ENCODE measurements at places on chromosomes 7 and 10.

- DNase-seq, result no peak
These were observed 222.3 kb downstream of the BBS9 start for GRCh38 chr7:33351709-33352108.

GRCh38 chr7:149707448-149707886 is 65.9 kb downstream of the ZNF467 start:
- no peak for DNase-seq

GRCh38 chr10:72550239-72550638 is 75.6 kb downstream of the MICU1 start:
- no peak for DNase-seq

DNA sequence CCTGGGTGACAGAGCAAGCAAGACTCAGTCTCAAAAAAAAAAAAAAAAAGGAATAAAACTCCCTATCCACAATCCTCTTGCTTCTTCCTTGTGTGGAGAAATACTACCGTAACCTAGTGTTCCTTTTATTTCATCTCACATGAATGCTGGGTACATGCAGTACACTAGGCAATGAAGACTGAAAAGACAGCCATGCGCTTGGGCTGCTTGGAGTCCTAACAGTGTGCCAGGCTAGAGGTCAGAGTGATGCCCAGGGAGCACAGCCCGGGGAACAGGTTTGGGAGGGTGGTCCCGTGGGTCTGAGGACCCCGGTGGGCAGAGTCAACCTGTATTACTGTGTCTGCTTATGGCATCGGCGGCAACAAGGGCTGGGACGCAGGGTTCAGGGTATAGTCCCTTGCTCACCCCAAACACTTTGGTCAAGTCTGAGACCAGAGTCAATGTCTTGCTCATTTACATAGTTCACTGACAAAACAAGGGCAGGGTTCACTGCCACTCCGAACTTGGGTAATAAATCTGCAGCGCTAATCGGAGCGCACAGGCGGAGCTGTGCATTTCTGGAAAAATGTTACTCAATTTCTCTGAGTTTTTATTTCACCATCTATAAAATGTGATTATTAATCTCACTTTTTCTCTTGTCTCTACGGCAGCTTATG is 118.0 kb downstream of the CLEC2L start:
- no peak for DNase-seq

DNA sequence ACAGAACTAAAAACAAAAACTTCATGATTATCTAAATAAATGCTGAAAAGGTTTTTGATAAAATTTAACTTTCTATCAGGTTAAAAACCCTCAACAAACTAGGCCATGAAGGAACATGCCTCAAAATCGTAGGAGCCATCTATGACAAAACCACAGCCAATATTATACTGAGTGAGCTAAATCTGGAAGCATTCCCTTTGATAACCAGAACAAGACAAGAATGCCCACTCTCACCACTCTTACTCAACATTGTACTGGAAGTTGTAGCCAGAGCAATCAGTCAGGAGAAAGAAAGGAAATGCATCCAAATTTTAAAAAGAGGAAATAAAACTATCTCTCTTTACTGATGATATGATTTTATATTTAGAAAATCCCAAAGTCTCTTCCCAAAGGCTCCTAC is 228.7 kb downstream of the CHRM2 start:
- no peak for DNase-seq

GRCh38 chr7:95906851-95907250 is 134.5 kb downstream of the DYNC1I1 start:
- DNase-seq, result no peak

DNA sequence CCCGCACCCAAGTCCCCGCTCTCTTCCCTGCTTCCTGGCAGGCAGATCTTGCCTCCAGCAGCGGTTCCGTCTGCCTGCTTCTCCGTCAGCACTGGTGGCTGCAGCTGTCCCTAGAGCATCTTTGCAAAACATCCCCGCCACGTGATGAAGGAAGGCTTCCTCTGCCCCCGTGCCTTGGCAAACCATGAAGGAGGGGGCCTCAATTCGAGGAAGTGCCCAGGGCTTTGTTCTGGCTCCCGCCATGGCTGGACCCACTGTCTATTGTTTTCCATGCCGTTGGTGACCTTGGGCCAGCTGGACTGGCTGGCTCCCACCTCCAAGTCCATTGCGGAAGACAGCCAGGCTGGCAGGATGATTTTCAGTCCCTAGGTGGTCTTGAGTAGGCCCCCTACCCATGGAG is 13.2 kb upstream of the AQP1 start:
- DNase-seq, result no peak

DNA sequence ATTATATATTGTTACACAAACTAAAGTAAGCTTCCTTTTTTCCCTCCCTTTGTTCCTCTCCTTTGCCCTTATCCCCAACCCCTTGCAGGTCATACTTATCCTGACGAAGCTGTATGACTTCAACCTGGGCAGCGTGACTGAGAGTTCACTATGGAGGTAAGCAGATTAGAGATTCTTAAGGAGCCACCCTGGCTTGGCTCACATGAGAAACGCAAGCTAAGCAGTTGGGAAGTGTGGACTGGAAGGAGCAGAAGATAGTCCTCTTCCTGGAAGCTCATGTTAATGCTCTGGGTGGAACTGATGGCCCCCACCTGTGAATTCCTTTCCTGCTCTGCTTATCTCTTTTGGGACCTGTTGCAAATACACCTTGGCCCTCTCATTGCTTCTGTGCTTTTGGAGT is 201.6 kb downstream of the SORCS3 start:
- DNase-seq, result no peak

DNA sequence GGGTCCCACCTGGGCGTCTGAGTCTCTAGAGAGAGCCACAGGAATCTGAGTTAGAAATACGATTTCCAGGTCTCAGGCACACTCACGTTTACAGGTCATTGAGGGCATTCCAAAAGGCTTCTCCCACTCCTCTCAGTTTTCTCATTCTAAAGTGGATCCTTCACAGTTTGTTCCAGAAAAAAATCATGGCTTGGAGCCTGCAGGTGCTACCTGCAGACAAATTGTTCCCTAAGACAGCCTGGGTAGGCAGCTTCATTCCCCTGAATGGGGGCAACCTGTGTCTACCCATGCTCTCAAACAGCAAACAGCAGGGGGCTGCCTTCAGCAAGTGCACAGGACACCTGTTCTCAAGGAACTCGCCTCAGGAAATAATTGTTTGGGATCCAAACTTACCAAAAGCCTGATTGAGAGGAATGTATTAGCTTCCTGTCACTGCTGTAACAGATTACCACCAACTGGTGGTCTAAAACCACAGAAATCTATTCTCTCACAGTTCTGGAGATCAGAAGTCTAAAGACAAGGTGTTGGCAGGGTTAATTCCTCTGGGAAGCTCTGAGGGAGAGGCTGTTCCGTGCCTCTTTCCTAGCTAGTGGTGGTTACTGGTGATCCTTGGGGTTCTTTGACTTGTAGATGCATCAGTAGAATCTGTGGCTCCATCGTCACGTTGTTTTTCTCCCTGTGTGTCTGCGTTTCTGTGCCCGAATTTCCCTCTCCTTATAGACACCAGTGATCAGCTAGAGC is 117.2 kb downstream of the RAB11FIP2 start:
- no peak for DNase-seq

GRCh38 chr10:99711129-99711719 is 20.7 kb downstream of the COX15 start:
- DNase-seq, result no peak

GRCh38 chr10:133523631-133524203 is 3.4 kb upstream of the CYP2E1 start:
- no peak for DNase-seq

DNA sequence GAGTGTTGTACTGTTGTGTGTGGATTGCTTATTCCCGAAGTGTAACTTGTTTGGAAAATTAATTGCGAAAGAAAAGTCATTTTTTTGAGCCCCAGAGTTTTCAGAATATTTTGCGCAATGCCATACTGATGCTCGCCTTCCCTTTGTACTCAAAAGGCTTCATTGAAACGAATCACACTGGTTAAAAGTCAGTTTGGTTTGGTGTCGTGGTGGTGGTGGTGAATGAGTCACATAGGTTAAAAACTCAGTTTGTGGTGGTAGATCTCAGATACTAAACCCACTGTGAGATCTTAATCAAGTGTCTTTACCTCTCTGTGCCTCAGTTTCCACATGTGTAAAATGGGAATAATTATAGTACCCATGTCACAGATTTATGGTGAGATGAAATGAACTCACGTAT is 61.1 kb upstream of the IL6 start:
- no peak for DNase-seq

DNA sequence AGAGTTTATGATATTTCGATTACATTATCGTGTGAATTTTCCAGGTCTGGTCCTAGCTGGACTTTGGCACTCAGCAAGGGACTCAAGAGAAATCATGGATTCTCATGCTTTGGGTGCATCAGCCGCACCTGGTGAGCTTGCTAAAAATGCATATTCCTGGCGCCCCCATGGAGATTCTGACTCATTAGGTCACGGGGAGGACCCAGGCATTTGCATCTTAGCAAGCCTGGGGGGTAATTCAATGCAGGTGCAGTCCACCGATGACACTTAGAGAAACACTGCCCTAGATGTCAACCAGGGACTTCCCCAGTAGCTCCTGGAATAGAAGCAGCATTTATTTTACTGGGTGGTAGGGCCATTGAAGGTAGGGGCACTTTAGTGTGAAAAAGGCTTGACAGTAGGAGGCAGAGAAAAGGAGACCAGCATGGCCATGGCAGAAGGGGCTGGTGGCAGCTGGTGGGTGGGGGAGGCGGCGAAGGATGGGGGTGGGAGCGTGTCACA is 29.9 kb upstream of the PDCD4 start:
- no peak for DNase-seq

DNA sequence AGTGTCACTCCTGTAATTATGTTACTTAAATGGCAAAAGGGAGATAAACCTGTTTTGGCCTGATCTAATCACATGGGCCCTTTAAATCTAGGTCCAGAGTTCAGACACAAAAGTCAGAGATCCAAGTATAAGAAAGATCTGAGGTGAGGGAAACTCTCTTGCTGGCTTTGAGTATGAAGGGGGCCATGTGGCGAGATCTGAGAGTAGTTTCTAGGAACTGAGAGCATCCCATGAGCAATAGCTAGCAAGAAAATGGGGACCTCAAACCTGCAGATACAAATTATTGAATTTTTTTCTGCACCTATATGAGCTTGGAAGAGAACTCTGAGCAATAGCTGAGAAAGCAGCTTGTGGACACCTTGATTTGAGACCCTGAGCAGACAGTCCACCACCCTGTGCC is 27.6 kb downstream of the ANKRD7 start:
- no peak for DNase-seq

DNA sequence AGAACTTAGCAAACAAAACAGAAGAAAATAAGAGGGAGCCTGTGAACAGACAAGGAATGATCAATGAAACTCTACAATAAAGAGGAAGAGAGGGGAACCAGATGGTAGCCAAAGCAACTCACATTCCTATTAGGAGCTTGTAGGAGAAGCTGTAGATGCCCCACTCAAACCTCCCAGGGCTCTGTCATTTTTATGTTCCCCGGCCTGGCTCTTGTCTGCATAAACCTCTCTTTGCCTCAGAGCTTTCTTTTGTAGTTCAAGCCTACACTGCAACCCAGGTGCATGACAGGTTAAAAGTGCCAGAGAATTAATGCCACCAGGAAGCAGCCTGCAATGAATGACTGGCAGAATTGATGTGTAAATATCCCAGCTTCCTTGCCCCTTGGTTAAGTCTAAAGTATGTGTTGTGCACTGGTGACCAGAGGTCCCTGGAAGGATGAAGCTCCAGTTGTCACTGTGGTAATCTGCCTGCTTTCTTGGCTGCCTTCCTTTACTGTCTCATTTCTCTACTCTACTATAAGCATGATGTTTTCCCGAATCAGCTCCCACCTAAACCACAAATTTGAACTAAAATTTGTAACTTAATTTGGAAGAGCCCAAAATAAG is 40.4 kb downstream of the HDAC9 start:
- DNase-seq, result no peak

- no peak for DNase-seq
These were observed 71.9 kb downstream of the FAM13C start for GRCh38 chr10:59290448-59290847.

DNA sequence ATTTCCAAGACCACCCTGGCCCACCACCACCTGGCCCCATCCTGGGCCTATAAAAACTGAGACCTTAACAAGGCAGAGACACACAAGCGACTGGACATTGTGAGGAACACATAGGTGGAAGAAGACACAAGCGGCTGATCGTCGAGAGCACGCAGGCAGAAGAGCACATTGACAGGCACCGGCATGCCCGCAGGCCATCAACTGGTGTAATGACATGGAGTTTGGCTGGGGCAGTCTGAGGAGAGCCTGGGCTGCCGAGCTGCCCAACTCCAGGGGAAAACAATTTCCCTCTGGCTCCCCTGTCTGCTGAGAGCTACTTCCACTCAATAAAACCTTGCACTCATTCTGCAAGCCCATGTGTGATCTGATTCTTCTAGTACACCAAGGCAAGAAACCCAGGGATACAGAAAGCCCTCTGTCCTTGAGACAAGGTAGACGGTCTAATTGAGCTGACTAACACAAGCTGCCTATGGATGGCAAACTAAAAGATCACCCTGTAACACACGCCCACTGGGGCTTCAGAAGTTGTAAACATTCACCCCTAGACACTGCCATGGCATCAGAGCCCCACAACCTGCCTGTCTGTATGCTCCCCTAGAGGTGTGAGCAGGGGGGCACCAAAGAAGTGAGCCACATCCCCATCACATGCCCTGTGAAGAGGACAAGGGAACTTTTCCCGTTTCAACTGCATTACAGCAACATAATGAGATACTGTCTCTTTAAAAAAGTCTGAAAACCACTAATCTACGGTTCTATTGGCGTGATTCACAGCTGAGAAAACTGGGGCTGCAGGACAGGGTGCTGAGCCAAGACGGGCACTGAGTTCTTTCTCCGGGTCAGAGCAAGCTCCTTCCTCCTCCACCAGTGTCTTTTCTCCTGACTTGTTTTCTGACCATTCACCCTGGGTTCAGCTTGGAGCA is 18.5 kb upstream of the TNS3 start:
- DNase-seq, result no peak

- DNase-seq, result no peak
These were observed 107.2 kb upstream of the STEAP1B start for GRCh38 chr7:22607180-22607579.

- DNase-seq, result no peak
These were observed 135.2 kb upstream of the PODXL start for GRCh38 chr7:131691454-131692130.

DNA sequence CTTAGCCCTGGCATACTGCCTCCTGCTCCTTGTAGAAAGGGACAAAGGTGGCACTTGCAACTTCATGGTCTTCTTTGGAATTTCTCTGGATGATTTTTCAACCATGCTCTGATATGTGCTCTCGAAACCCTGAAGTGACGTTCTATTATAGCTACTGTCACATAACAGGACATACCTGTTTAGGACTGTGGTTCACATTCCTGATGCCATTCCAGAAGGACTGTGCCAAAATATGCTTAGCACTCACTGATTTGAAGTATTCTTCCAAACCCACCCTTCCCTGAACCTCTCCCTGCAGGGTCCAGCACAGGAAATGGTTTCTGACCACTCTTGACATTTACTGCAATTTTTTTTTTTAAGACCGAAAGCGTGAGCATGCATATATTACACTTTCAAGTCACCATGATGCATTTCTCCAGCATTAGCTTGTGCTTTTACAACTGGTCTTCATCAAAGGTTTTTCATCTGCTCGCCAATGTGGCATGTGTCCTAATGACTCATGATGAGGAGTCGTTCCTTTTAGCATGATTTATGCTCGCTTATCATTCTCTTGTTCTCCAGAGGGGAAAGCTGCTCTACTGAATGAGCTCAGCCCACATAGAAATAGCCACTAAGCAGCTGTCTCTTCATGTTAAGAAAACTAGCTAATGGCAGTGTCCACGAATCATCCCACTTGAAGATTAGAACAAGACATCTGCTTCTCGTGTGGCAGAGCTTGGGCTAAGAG is 135.2 kb downstream of the ADAM12 start:
- DNase-seq, result no peak

All from stimulated activated CD4-positive, alpha-beta T cell treated with anti-CD3 and anti-CD28 coated beads, Interleukin-1b, Interleukin-23, amount 100 ng/mL, for 24 hours (primary cell).